ENCODE measurements at places on chromosomes 5 and 9. TPM values are rescaled to one million over a fixed set of nuclear protein-coding genes. Genes with fewer than 3 reads are reported as not detected.

ENTPD8 gene
- total RNA-seq, result not detected

DNA sequence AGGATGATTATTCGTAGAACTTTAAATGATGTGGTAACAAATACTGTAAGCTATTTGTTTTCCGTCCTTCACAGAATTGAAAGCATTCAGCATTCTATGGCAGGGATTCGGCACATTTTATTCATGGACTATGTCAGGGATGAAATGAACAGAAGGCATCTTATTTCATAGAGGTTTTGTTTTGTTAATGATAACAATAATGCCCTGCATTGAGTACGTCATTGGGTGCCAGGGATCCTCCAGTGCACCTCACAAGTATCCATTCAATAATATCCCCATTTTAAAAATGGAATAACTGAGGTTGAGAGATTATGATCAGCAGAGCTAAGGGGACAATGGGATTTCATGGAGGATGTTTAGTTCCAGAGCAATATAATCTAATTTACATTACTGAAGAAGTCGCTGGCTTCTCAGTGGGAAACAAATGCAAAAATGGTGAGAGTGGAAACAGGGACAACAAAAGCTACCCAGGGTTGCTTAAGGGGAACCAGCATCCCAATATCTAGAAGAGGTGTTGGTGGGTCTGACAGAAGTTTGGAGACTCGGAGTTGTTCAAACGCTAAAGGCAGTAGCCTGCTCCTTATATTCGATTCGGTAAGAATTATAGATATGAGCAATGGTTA is 985.7 kb upstream of the WWC1 start:
- no peak for ATAC-seq

INSL4 gene
- total RNA-seq, result not detected

GRCh38 chr9:23658376-23659258 is 167.4 kb downstream of the ELAVL2 start:
- no peak for ATAC-seq

RGP1 gene
- 19.7 TPM for total RNA-seq

NAA35 gene
- 23.6 TPM for total RNA-seq

DNA sequence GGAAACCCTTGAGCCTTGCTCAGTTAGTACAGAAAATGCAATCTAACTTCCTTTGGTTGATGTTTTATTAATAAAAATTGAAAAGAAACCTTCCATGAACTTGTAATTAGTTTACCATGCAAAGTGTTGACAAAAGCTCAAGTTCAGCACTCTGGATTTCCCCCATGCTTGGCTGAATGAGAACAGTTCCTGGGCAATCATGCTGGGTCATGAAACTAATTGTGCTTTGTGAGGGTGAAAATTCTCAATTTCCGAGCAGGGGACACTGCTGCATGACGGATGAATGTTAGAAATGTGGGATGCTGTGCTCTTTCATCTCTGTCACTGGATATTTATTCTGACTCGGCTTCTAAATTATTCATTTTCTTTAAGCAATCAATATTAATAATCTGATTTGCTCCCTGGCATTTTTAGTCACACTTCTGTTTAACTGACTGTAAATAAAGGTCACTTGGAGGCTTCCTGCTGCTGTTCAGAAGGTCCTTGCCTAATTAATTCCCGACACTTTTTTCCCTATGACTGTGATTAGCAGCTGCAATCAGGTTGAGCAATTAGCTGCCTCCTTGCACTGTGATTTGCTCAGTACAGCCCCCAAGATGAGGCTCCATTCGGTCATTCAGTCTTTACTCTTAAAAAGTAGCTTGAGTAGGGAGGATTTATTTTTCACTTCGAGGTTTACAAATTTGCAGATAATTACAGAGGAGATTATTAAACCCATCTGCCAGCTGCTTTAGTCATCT is 678.1 kb upstream of the ZNF608 start:
- ATAC-seq, result no peak

DNA sequence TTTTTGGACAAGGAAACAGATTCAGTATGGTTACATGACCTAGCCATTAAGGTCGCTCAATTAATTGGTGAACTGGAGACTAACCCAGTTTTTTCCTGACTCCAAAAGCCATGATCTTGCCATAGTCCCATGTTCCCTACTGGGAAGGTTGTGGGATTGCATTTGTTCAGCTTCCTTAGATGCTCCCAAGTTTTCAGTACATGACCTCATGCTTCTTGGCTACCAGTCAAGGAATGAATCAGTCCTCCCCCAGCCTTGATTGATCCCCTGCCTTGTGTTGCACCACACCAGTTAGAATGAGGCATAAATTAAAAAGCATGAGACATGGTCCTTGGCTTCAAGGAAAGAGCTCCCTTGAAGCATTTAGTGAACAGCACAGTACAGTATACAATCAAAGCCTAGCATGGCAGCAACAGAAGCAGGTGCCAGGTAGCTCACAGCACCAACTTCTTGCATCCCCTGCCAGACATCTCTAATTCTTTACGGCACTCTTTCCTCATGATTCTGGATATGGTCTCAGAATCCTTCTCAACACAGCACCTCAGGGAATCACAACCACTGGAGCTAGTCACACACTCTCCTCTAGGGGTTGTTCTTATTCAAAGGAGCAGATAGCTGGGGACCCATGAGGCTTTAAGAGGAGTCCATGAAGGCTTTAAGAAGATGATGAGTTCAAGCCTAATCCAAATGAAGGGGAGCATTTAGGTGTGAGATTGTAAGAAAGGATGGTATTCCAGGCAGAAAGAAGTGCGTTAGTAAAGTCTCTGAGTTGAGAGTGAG is 295.5 kb upstream of the CLINT1 start:
- peak; percentile 92 for ATAC-seq

DNA sequence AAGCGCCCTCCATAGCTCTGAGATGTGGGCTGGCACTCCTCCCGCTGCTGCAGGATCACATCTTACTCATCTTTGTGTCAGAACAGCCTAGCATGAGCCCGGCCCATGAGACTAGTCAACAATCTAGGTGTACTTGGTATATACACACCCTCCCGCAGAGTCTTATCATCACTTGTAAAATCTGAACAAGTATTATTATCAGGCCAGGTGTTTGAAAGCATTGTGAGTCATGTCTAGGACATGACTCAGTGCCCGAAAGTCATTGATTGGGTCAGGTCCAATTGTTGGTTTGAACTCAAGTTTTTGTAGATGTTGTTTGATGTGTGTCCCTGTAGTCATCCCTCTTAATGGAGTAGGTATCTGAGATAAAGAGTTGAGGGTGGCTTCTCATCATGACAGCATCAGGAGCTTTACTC is 108.7 kb downstream of the CFAP90 start:
- ATAC-seq, result no peak

DNA sequence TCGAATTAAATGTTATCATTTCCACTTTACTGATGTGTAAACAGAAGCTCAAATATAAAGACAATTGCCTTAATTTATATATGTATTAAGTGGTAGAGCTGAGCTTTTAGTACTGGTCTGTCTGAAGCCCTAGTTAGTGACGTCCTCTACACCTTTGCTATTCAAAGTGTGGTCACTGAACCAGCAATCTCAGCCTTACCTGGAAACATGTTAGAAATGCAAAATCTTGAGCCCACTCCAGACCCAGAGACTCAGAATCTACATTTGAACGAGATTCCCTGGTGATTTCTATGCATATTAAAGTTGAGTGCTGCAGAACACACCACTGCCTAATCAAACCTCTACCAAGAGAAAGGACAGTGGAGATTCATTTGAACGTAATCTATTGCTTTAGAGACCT is 88.3 kb upstream of the MPDZ start:
- no peak for ATAC-seq

DNA sequence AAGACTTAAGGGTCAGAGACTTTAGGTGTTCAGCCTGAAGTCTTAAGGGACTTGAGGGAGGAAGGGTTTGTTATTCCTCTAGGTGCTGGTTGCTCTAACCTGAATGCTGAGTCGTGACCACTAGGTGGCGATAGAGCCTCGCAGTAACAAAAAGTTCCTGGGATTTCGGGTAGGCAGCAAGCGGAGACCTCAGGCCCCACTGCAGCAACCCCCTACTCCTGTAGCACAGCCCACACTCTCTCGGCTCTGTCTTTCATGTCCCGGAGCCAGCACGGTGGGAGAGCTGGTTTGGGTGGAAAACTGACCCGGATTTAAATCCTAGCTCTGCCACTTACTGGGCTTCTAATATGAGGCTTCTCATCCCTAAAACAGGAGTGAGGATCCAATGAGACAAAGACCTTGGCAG is 100.3 kb upstream of the PANK3 start:
- peak; percentile 55 for ATAC-seq

TMEM215 gene
- not detected for total RNA-seq

GRCh38 chr5:25646421-25647341 is 1001.9 kb upstream of the CDH10 start:
- ATAC-seq, result no peak

GRCh38 chr5:17217493-17218352 is at the start of gene BASP1:
TSS of gene BASP1 (plus strand) at chr5:17217631. CDS start at chr5:17275217, 57,586 bp downstream.
- peak; percentile 52 for ATAC-seq

TMEM141 gene
- 33.0 TPM for total RNA-seq

RALGPS1 gene
- 8.4 TPM for total RNA-seq

BSPRY gene
- 0.31 TPM for total RNA-seq

PKD2L2 gene
- not detected for total RNA-seq

GRCh38 chr5:159419576-159419975 is 89.3 kb upstream of the IL12B start:
- ATAC-seq, result no peak

- peak; percentile 81 for ATAC-seq
Observed at GRCh38 chr5:150469718-150470469, 20.4 kb upstream of the RPS14 start.

DNA sequence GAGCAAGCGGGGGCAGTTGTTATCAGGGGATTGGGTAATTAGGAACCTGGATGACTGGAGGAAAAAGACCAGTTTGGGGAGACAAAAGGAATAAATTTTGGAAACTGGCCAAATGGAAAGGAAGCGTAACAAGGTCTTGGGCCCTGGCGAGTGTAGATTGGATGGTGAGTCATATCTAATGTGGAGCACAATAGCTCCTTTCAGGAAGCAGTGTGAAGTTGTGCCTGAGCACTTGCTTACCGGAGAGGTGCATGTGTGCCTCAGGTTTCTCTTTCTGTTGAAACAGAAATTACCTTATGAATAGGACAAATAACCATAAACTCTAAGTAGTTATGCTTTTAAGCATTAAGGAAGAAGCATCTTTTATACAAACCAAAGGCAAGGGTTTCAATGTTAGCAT is 176.4 kb downstream of the KIF4B start:
- no peak for ATAC-seq

DNA sequence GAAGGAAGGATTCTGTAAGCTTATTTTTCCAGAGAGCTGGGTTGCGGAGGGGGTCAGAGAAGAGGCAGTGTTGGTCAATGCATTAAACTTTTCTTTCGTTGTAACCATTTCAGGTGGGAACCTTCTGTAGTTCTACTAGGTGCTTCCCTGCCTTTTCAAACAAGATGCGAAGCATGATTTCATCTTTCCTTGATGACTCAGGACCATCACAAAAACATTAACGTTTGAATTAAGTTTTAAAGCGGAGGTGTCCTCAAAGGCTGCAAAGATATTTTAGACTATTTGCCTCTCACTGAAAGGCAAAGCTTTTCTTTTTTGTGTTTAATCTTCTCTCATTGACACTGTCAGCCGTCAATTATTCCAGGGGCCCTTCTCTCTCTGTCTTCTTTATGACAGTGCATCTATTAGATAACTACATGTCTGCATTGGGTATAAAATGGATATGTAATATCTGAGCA is 26.3 kb upstream of the FAT2 start:
- no peak for ATAC-seq

GRCh38 chr9:131114084-131114535 is 11.3 kb upstream of the NUP214 start:
- no peak for ATAC-seq

DNA sequence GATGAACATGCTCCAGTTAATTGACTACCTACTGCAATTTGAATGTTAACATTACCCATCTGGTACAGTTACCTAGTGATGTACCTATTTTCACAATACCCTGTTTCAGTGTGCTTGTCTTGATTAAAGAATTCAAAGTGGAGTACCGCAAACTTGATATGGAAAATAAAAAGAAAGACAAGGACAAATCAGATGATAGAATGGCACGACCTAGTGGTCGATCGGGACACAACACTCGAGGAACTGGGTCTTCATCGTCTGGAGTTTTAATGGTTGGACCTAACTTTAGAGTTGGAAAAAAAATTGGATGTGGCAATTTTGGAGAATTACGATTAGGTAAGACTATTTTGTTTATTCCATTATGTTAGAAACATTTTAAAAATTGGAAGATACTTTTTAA is 33.5 kb downstream of the CSNK1G3 start:
- ATAC-seq, result no peak

PCDHA8 gene
- total RNA-seq, result 0.15 TPM

SHOC1 gene
- total RNA-seq, result not detected

GRCh38 chr5:3862906-3863305 is 267.3 kb downstream of the IRX1 start:
- no peak for ATAC-seq

ANKRD33B gene
- total RNA-seq, result 5.6 TPM

IFNA13 gene
- not detected for total RNA-seq

GRCh38 chr9:4048441-4048840 is 251.4 kb downstream of the GLIS3 start:
- no peak for ATAC-seq

DNA sequence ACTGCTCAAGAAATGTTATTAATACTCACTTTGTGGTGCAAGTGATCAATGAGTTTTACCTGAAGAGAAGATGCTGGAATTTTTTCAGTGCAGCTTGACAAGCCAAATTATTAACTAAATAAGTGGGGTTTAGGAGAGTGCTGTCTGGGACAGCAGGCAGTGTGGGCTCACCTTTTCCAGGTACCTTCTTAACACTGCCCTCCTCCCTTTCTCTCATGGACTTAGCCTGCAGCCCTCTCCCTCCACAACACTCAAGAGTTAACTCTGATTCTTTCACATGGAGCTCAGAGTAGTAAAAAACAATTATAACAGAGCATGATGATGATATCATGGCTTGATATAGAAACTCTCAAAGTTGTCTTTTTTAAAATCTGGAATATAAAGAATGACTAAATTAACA is 404.8 kb upstream of the SLC30A5 start:
- ATAC-seq, result no peak

DNA sequence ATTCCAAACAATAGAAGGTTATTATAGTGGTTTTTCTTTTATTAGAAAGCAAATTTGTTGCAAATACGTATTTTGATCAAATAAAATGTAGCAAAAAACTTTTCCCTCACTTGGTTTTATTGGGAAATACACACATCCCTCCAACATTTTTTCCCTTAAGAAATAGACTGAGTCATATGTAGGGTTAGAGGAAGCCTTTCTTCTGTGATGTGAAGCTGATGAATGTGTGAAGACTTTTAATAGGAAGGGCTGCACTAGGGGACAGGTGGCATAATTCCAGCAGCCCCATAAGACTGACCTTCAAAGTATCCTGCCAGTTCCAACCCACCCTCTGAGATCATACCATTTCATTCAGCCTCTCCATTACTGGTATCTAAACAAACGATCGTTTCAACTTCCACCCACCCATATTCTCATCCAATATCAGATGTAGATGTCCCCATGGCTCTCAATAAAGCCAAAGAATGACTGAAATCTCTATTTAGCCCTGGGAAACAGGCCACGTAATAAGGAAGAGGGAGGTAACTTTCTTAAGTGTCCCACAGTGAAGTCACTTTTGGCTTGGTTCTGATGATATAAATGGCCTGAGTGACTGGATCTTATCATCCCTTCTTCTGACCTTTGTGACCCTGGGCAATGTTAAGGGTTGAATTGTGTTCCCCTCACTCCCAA is 64.7 kb upstream of the LPAR1 start:
- peak; percentile 75 for ATAC-seq

SLC25A2 gene
- not detected for total RNA-seq

HDHD3 gene
- 17.0 TPM for total RNA-seq
